Mesendoderm (in vitro differentiated cells): ENCODE measurements at places on chromosomes 7 and 10.

GRCh38 chr7:139915268-139915863, 86.3 kb downstream of the TBXAS1 start:
- H3K27me3 ChIP-seq: no peaks in the 10 kb centered on the region
- H3K27ac ChIP-seq: no peak overlapping the region
- H3K36me3 ChIP-seq: no peaks in the 10 kb centered on the region
- H3K4me3 ChIP-seq: no peak overlapping the region

DNA sequence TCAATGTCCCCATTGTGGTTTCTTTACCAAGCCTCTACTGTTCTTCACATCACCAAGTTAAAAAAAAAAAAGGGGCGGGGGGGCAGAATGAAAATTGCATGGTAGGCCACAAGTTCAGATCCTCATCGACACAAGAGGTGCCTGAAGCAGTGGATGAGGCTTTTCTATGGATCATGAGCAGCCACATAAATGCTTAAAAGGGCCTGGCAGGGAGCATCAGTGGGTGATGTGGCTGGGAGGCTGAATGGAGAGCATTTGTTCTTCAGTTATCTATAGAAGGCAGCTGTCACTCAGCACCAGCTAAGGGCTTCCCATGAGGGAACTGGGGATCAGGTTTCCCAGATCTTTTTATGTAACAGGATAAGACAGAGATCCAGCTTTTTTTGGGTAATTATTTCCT, 117.9 kb downstream of the CFTR start:
- no peak overlapping the region for H3K4me3 ChIP-seq
- no peak for DNase-seq
- H3K36me3 ChIP-seq: no peaks in the 10 kb centered on the region
- no peaks in the 10 kb centered on the region for H3K27me3 ChIP-seq
- no peak overlapping the region for H3K27ac ChIP-seq
- no peaks in the 10 kb centered on the region for H3K4me1 ChIP-seq

DNA sequence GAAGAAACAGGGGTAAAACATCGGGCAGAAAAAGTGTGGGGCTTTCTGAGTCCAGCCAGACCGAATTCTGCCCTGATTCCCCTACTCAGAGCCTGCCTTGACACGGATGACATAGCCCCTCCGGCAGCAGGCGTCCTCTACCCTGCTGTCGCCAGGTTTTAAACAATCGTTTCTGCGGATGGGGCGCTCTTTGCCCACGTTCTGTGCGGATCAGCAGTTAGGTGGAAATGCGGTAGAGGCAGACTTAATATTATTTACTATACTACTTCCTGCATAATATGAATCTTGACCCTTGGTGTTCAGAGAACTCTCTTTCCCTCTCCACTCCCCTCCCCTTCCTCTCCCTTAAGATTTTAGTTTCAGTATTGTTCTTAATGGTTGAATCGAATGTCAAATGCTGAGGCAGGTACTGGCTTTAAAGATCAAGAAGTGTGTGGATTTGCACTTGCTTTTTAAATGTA, 2.4 kb downstream of the GATA3 start:
- peaks cover 3% of the 10 kb centered on the region for H3K36me3 ChIP-seq
- H3K4me1 ChIP-seq: peaks cover 34% of the 10 kb centered on the region
- H3K27me3 ChIP-seq: no peaks in the 10 kb centered on the region
- DNase-seq: no peak

DNA sequence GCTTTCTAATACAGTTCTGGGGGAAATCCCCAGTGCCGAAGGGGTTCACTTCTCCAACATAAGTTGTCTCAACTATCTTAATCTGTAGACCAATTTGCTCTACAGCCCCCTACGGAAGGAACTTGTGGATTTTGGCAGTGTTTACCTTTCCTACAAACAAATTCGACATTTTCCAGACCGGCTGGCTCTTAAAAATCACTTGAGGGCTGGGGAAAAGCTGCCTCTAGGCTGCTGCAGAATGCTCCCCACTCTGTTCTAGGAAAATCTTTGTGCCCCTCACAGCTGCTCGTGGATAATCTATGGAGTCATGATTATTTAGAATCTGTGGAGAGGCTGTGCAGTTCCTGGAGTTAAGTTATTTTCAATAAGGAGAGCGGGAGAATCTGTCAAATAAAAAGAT, 474.6 kb upstream of the FZD8 start:
- no peaks in the 10 kb centered on the region for H3K4me1 ChIP-seq
- H3K27me3 ChIP-seq: no peaks in the 10 kb centered on the region
- H3K27ac ChIP-seq: no peak overlapping the region

DNA sequence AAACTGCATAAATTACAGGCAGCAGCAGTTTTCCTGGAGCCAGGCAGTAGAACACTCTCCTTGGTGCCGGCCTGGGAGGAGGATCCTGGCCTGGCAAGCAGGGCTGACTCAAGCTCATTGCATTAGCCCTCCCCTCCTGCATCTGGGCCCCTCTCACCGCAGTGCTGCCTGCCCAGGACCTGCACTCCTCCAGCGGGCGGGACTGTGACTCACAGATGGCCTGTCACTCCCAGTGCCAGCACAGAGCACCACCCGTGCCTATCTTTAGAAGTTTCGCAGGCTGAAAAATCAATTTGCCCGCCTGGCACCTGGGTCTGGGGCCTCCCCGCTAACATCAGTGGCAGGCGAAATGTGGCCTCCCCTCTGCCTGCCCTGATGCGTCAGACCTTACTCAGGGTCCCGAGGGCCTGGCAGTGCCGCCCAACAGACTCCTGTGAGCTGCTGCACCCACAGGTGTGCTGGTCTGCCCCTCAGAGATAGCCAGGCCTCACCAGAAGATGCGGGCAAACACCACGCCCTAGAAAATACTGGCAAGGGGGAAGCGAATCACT, 123.8 kb downstream of the KCNMA1 start:
- no peak overlapping the region for H3K27ac ChIP-seq
- peaks cover 6% of the 10 kb centered on the region for H3K4me1 ChIP-seq
- no peaks in the 10 kb centered on the region for H3K27me3 ChIP-seq
- no peaks in the 10 kb centered on the region for H3K36me3 ChIP-seq

DNA sequence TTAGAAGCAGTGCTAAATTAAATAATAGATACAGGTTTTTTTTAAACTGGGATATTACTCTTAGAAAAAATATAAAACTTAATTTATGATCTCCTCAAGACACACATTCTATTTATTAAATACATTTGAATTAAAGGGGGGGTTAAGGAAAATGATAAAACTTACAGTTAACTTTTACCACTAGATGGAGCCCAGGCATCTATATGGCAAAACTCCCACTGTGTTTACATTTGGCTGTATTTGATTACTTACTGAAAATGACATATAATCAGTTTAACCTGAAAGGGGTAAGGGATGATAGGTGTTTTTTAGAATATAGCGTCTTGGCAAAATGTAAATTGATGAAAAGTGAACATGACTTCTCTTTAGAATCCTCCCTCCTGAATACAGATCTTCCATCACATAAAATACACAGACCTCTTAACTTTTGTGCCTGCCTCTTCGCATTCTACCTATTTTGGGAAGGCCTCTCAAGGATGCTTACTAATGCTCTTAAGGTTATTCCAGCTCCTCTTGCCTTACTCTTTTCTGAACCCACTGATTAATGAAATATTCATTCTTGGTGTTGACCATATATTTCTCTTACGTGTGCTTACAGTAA, 235.7 kb downstream of the AGMO start:
- peak; percentile 35 for DNase-seq
- H3K36me3 ChIP-seq: no peaks in the 10 kb centered on the region
- H3K27ac ChIP-seq: no peak overlapping the region
- H3K27me3 ChIP-seq: no peaks in the 10 kb centered on the region
- H3K4me1 ChIP-seq: no peaks in the 10 kb centered on the region
- H3K4me3 ChIP-seq: no peak overlapping the region

DNA sequence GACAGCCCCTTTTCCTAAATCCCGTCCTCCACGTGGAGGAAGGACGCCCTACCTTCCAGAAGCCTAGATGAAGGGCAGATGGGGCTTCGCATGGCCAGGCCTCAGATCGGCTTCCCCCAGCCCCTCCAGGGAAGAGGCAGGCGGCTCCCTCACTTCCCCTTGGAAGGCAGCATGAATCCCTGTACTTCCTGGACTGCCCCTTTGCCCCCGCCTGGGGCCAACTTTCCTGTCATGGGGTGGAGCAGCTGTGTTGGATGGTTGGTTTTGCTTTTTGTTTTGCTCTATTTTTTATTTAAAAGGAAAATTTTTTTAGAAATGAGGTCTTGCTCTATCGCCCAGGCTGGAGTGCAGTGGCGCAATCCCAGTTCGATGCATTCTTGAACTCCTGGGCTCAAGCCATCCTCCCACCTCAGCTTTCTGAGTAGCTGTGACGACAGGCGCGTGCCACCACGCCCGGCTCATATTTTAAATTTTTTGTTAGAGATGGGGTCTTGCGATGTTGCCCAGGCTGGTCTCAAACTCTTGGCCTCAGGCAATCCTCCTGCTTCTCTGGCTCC, 27.2 kb downstream of the GTF2IRD1 start:
- H3K27ac ChIP-seq: peak overlapping the region; percentile 19
- no peak overlapping the region for H3K4me3 ChIP-seq
- peak; percentile 44 for DNase-seq
- peaks cover 9% of the 10 kb centered on the region for H3K4me1 ChIP-seq
- no peaks in the 10 kb centered on the region for H3K27me3 ChIP-seq

DNA sequence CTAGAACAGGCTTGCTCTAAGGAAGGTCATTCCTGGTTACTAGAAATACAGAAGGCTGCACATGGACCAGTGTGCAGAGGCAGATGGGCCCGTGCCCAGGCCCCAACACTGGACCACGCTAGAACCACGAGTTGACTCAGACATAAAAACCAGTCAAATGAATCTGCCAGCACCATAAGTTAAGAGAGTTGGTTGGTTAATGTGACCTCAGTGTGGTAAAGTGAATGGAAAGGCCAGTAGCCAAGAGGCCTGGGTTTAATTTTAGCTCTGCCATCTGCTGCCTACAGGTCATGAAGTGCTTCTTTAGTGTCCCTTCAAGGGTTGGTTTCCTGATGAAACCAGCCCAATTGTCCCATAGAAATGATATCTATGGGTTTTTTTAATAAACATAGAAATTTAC, 329.6 kb upstream of the NRP1 start:
- H3K36me3 ChIP-seq: no peaks in the 10 kb centered on the region
- no peak overlapping the region for H3K4me3 ChIP-seq
- no peak overlapping the region for H3K27ac ChIP-seq
- H3K27me3 ChIP-seq: no peaks in the 10 kb centered on the region

- H3K4me1 ChIP-seq: peaks cover 1% of the 10 kb centered on the region
- peak; percentile 74 for DNase-seq
- no peaks in the 10 kb centered on the region for H3K27me3 ChIP-seq
- no peaks in the 10 kb centered on the region for H3K36me3 ChIP-seq
- H3K27ac ChIP-seq: no peak overlapping the region
Measured at GRCh38 chr10:25758041-25758457, 176.0 kb upstream of the MYO3A start.

GRCh38 chr10:12455766-12456165, 106.4 kb downstream of the CAMK1D start:
- no peak for DNase-seq
- H3K4me3 ChIP-seq: no peak overlapping the region
- H3K27me3 ChIP-seq: no peaks in the 10 kb centered on the region
- H3K36me3 ChIP-seq: no peaks in the 10 kb centered on the region

- H3K27me3 ChIP-seq: no peaks in the 10 kb centered on the region
- H3K27ac ChIP-seq: no peak overlapping the region
- no peak overlapping the region for H3K4me3 ChIP-seq
- no peaks in the 10 kb centered on the region for H3K36me3 ChIP-seq
- no peak for DNase-seq
Measured at GRCh38 chr10:48923748-48924147, 15.9 kb downstream of the LRRC18 start.

- no peak overlapping the region for H3K27ac ChIP-seq
- no peak overlapping the region for H3K4me3 ChIP-seq
- H3K36me3 ChIP-seq: no peaks in the 10 kb centered on the region
- H3K27me3 ChIP-seq: no peaks in the 10 kb centered on the region
- peak; percentile 83 for DNase-seq
- peaks cover 11% of the 10 kb centered on the region for H3K4me1 ChIP-seq
Measured at GRCh38 chr7:44131173-44132029, 8.1 kb upstream of the POLD2 start.

DNA sequence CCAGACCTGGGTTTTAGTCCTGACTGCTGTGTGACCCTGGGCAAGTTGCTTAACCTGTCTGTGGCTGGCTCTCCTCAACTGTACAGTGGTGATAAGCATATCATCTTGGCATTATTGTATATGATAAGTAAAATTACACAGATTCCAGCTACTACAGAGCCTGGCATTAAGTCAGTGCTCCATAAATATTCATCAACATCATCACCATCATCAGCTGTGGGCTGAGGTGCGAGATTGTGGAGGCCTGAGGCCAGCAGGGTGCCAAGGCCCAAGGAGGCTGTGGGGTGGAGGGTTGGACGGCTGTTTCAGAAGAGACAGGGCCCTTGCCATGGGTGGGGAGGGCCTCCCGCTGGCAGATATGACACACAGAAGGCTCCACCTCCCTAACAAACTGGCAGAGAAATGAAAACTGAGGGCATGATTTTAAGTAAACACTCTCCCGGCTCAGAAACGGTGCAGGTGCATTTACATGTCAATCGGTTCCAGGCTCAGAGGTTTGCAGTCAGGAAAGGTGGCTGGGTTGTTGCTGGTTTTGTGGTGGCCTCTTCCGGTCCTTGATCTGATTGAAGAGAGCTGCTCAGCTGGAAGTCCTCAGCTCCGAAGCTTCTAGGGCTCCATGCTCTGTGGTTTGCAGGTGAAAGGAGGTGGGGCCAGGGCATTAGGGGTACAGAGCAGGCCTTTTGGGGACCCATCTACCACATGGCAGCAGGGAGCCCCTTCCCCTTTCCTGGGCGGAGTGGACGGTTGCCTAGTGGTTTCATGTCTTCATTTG, 10.2 kb downstream of the CRYGN start:
- H3K4me1 ChIP-seq: peaks cover 13% of the 10 kb centered on the region
- no peaks in the 10 kb centered on the region for H3K36me3 ChIP-seq
- DNase-seq: no peak
- no peaks in the 10 kb centered on the region for H3K27me3 ChIP-seq

DNA sequence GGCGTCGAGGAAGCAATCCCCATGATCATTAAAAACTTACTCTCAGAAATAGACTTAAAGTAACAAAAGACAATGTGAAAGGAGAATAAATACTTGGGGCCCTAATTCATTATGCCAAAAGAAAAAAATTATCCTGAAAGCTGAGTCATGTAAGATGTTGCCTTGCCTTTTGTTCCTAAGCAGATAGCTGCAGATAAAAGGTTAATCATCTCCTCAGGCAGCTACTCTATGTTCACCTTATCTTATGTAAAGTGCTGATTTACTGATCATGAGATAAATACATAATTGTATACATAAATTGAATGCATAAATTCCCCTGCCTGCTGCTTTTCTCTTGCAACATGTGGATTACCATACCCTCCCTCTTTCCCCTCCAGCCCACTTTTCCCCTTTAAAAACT, 28.1 kb upstream of the CREB3L2 start:
- H3K36me3 ChIP-seq: no peaks in the 10 kb centered on the region
- peak overlapping the region; percentile 79 for H3K27ac ChIP-seq
- DNase-seq: peak; percentile 86
- no peak overlapping the region for H3K4me3 ChIP-seq
- H3K4me1 ChIP-seq: peaks cover 3% of the 10 kb centered on the region

DNA sequence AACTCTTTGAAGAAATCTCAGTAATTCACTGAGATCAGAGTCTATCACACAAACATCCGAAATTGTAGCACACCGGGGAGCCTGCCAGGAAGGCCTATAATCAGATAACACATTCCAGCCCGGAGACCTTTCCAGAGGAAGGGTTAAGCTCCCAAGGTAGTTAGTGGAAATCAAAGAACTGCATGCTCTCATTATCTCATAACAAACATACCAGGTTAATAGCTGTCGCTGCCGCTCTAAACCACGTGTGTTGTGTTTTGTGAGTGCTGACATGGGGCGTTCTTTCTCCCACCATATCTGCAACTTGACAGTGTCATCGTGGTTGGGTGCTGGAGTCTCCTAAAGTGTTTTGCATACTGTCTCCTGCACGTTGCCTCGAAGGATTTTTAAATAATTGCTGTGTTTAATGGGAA, 120.7 kb upstream of the CARD11 start:
- H3K36me3 ChIP-seq: no peaks in the 10 kb centered on the region
- no peaks in the 10 kb centered on the region for H3K4me1 ChIP-seq
- no peak overlapping the region for H3K4me3 ChIP-seq
- no peaks in the 10 kb centered on the region for H3K27me3 ChIP-seq
- DNase-seq: peak; percentile 36
